Activated B cell treated with CpG ODN at 0.5 μM for 24 hours (primary cell): ENCODE measurements at places on chromosomes 6 and 20.

GRCh38 chr6:24990236-24990845, 54.6 kb upstream of the RIPOR2 start:
- H3K4me3 ChIP-seq = peak overlapping the region; percentile 47
- H3K36me3 ChIP-seq = peaks cover 70% of the 10 kb centered on the region
- peaks cover 83% of the 10 kb centered on the region for H3K4me1 ChIP-seq
- no peaks in the 10 kb centered on the region for H3K27me3 ChIP-seq
- H3K27ac ChIP-seq = peak overlapping the region; percentile 74

GRCh38 chr20:37111926-37112455, 16.2 kb upstream of the RBL1 start:
- no peak overlapping the region for H3K4me3 ChIP-seq
- no peaks in the 10 kb centered on the region for H3K4me1 ChIP-seq
- DNase-seq = no peak
- no peaks in the 10 kb centered on the region for H3K27me3 ChIP-seq

- H3K36me3 ChIP-seq = no peaks in the 10 kb centered on the region
- DNase-seq = peak; percentile 17
- H3K4me1 ChIP-seq = peaks cover 2% of the 10 kb centered on the region
- H3K27me3 ChIP-seq = peaks cover 16% of the 10 kb centered on the region
- H3K27ac ChIP-seq = no peak overlapping the region
- H3K4me3 ChIP-seq = no peak overlapping the region
Observed at GRCh38 chr6:153023977-153024708, 21.6 kb upstream of the MTRF1L start.

DNA sequence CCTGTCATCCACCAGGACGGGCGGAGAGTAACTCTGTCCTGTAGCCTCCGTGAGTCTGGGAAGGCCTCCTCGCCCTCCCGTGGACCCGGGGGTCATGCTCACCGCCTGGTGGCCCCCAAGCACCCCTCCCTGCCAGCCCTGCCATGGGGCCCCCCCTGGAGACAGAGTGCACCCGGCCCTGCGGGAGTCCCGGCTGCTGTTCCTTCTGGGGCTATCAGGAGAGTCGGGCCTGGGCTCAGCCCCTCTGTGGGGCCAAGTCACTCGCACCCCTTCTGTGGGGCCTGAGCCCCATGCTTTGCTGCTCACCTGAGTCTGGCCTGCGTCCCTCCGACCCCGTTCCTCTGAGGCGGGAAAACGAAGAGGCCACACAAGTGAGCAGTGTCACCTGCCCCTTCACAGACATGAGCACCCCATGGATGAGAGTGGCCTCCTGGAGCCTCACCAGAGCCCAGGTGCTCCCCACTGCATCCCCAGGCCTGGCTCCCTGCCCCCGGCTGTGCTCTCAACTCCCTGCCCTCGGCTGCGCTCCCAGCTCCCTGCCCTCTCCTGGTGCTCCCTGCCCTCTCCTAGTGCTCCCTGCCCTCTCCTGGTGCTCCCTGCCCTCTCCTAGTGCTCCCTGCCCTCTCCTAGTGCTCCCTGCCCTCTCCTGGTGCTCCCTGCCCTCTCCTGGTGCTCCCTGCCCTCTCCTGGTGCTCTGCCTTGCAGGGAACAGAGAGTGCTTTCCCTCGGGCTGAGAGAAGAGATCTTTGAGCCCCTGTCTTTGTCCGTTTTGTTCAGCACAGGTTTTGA, 4.6 kb upstream of the CHRNA4 start:
- H3K4me1 ChIP-seq = peaks cover 4% of the 10 kb centered on the region
- DNase-seq = no peak
- no peak overlapping the region for H3K27ac ChIP-seq
- no peak overlapping the region for H3K4me3 ChIP-seq

DNA sequence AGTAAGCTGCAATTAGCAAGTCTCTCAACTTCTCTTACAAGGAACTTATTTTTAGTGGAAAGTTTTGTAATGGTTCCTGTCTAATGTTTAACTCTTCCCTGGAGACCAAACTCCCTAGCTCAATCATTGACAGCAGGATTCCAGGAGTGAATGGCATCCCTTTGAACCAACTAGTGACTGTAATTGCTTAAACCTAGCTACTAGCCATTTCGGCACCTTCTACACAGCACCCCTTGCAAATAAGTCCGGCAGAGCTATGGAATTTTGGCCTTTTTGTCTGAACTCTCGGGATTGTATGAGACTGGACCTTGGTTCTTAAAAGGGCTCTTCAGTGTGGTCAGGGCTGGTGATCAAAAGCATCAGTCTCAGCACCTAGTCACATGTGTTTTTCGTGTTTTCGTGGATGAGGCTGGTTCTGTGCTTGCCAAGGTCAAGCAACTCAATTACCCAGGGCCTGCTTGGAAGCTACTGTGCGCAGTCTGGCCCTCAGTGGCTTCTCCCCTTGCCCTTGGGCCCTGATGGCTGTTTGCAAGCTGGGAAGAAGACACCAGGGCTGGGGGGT, 135.3 kb upstream of the NEDD9 start:
- peaks cover 91% of the 10 kb centered on the region for H3K4me1 ChIP-seq
- H3K4me3 ChIP-seq = no peak overlapping the region
- DNase-seq = no peak
- H3K27ac ChIP-seq = peak overlapping the region; percentile 85
- H3K36me3 ChIP-seq = peaks cover 58% of the 10 kb centered on the region

DNA sequence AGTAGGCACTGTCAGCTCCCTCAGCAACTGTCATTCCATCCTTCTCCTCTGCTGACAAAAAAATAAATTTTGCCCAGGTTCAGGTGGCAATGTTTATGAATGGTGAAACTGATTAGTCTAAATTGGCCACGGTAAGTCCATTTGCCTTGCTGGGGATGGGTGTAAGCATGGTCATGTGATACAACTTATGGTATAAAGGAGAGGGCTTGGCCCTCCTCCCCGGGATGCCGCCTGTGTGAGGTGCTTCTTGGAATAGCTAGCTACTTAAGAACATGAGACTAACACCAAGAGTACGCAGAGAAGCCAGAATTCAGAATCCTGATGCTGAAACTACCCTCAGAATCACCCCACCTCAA, 94.4 kb upstream of the MAP7 start:
- H3K4me1 ChIP-seq = peaks cover 4% of the 10 kb centered on the region
- no peak overlapping the region for H3K4me3 ChIP-seq
- no peak overlapping the region for H3K27ac ChIP-seq
- no peak for DNase-seq
- H3K36me3 ChIP-seq = peaks cover 19% of the 10 kb centered on the region
- H3K27me3 ChIP-seq = no peaks in the 10 kb centered on the region

DNA sequence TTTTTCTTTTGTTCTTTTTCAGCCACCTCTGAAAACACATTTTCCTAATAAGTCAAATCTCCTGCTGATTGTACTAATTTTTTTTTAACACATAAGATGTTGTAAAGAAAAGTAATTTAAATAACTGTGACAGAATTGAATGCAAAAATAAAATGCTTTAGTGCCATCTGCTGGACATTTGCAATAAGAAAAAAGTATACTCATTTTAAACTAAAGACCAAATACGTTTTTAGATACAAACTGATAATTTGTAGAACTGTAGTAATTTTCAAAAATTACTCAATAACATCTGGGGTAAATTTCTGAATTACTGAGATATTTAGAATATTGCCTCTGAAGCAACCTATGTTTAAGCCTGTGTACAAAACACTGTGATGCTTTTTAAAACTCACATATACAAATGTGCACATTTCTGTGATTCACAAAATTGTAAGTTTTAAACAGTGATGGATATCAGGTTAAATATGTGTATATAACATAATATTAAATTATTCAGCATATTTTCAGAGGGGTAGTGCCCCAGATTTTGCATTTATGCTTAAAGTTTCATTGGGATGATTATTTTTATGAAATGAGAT, 198.7 kb downstream of the RIMS1 start:
- no peak overlapping the region for H3K4me3 ChIP-seq
- H3K27ac ChIP-seq = no peak overlapping the region
- no peaks in the 10 kb centered on the region for H3K36me3 ChIP-seq
- DNase-seq = no peak

DNA sequence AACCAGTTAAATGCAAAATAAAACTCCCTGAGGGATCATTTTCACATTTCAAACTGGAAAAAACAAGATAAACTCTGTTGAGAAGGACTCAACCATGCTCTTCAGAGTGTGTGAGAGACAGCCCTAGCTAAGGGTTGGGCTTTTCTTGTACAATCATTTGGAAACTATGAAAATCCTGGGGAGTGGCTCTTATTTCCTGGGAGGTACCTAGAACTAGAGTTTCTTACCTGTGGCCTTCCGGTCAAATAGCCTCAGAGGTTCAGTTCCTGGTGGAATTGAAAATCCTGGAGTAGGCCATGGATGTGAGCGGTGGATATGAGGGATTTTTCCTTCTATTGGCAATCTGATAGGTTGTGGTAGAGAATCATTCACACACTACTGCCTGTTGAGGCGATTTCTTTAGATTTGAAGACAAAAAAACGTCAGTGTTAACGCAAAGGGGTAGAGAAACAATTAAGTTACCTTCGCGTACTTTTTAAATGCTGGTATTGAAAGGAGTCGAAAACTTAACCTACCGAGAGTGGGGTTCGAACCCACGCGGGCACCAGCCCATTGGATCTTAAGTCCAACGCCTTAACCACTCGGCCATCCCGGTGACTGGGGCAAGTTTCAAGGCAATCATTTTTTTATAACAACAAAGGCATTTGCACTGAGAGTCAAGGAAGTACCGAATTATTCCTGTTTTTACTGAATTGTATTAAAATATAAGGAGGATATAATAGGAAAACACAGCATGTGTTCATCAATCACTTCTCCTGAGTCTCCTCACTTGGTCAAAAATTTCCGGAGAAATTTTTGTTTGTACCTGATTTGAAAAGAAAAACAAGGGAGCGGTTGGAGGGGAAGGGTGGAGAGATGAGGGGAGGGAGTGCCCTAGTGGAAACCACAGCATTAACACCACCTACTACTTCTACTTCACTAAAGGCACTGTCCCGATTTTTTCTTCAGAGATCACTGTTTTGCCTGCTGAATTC, 191.3 kb downstream of the OR2B2 start:
- no peaks in the 10 kb centered on the region for H3K36me3 ChIP-seq
- peaks cover 28% of the 10 kb centered on the region for H3K27me3 ChIP-seq
- H3K27ac ChIP-seq = no peak overlapping the region
- peaks cover 8% of the 10 kb centered on the region for H3K4me1 ChIP-seq

DNA sequence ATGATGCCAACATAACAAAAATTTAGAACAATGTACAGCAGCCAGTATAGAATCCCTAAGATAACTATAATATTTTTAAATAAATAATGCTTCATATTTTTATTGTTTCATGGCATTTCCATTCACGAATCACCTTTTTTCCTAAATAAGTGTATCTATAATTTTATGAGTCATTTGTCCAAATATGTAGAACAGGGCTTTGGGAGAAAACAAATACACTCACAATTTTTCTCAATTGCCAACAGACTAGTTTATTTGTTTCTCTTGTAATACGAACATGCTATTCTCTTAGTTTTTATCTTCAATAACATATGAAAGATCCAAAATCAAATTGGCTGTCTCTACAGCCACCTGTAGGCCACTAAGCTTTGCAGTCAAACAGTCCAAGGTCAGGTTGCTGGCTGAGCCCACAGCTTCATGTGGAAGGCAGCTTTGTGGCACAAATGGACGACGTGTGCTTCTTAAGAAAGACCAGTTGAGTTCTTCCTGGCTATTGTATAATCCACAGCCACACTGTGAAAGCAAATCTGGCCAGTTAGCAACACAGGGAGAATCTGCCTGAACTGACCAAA, 29.0 kb downstream of the MKKS start:
- H3K27ac ChIP-seq = no peak overlapping the region
- peaks cover 37% of the 10 kb centered on the region for H3K36me3 ChIP-seq
- no peaks in the 10 kb centered on the region for H3K27me3 ChIP-seq
- no peak overlapping the region for H3K4me3 ChIP-seq

GRCh38 chr20:56249244-56249955, 868 bp downstream of the MC3R start:
- peaks cover 35% of the 10 kb centered on the region for H3K27me3 ChIP-seq
- no peaks in the 10 kb centered on the region for H3K36me3 ChIP-seq
- no peak for DNase-seq
- H3K27ac ChIP-seq = no peak overlapping the region

- H3K36me3 ChIP-seq = no peaks in the 10 kb centered on the region
- H3K27ac ChIP-seq = no peak overlapping the region
- no peaks in the 10 kb centered on the region for H3K27me3 ChIP-seq
- H3K4me3 ChIP-seq = no peak overlapping the region
Observed at GRCh38 chr6:2230659-2231277, 14.6 kb downstream of the GMDS start.

- H3K4me3 ChIP-seq = no peak overlapping the region
- H3K4me1 ChIP-seq = peaks cover 57% of the 10 kb centered on the region
- H3K36me3 ChIP-seq = no peaks in the 10 kb centered on the region
- DNase-seq = no peak
Observed at GRCh38 chr20:48007351-48007750, 222.1 kb upstream of the SULF2 start.

DNA sequence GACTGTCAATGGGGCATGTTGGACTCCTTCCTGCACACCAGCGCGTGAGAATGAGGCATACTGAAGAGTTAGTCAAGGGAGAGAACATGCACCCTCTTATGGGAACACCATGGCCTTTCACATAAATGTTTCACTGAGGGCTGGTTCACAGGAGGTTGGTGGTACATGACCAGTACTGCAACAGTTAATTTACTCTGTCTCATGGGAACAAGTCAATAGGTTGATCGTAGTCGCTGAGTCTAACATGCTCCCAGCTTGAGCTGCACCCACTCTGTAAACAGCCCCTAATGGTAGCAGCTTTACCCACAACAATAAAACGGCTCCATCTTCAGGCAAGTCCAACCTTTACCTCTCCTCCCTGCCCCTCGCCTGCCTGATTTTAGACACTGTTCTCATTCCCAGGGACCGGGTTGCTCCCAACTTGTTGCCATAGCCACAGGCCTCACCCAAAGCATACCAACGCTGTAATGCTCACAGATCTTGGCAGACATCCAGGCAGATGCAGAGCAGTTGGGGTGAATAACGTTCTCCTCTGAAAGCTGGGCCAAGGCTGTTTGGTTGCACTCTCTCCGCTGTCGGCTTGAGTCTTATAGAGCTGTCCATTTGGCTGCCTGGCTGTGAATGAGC, 111.3 kb downstream of the LY86 start:
- H3K36me3 ChIP-seq = no peaks in the 10 kb centered on the region
- no peak overlapping the region for H3K27ac ChIP-seq
- no peak overlapping the region for H3K4me3 ChIP-seq
- peaks cover 31% of the 10 kb centered on the region for H3K27me3 ChIP-seq
- no peak for DNase-seq

GRCh38 chr6:87401832-87402231, 5.9 kb upstream of the CFAP206 start:
- H3K36me3 ChIP-seq = no peaks in the 10 kb centered on the region
- peaks cover 4% of the 10 kb centered on the region for H3K4me1 ChIP-seq
- DNase-seq = no peak
- no peaks in the 10 kb centered on the region for H3K27me3 ChIP-seq
- no peak overlapping the region for H3K27ac ChIP-seq

GRCh38 chr6:117706504-117706903, 31.2 kb downstream of the NUS1 start:
- DNase-seq = no peak
- peaks cover 26% of the 10 kb centered on the region for H3K36me3 ChIP-seq
- peak overlapping the region; percentile 72 for H3K27ac ChIP-seq
- H3K4me1 ChIP-seq = peaks cover 10% of the 10 kb centered on the region

- no peaks in the 10 kb centered on the region for H3K27me3 ChIP-seq
- no peak for DNase-seq
- H3K27ac ChIP-seq = no peak overlapping the region
- no peaks in the 10 kb centered on the region for H3K36me3 ChIP-seq
- H3K4me3 ChIP-seq = no peak overlapping the region
- H3K4me1 ChIP-seq = peaks cover 8% of the 10 kb centered on the region
Observed at GRCh38 chr6:90458353-90459224, 128.3 kb downstream of the MAP3K7 start.
